SK-N-MC (cell line): ENCODE measurements at places on chromosomes 3 and 15.

DNA sequence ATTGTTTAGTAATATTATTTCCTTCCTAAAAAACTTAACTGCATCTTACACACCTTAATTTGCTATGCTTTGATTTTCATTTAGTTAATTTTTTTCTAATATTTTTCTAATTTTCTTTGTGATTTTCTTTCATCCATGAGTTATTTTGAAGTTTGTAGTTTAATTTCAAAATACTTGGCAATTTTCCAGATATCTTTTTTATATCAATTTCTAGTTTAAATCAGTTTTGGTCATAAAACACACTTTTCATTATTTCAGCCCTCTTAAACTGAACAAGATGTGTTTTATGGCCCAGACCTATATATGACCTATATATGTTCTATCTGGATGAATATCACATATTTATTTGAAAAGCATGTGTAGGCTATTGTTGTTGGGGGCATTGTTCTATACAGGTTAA lies 759.9 kb upstream of the SGO1 start:
- DNase-seq: no peak

GRCh38 chr3:5162102-5162501 lies 25.4 kb upstream of the EDEM1 start:
- DNase-seq: no peak

DNA sequence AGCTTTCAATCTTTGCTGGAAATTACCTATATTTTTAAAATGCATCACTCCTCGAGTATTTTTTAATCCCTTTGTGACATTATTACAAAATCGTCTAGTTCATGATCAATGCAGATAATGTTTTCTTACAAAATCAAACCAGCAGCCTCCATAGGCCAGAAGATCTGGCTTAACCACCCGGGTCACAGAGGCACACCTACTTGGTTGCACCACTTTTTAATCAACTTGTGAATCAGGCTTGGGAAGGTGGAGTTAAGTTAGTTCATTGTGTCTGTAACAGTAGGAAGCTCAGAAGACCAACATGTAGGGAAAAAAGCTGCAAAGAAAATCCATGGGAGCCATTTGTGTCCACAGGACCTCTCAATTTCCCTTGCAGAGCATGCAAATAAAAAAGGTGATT lies 148.0 kb downstream of the TP63 start:
- DNase-seq: no peak

DNA sequence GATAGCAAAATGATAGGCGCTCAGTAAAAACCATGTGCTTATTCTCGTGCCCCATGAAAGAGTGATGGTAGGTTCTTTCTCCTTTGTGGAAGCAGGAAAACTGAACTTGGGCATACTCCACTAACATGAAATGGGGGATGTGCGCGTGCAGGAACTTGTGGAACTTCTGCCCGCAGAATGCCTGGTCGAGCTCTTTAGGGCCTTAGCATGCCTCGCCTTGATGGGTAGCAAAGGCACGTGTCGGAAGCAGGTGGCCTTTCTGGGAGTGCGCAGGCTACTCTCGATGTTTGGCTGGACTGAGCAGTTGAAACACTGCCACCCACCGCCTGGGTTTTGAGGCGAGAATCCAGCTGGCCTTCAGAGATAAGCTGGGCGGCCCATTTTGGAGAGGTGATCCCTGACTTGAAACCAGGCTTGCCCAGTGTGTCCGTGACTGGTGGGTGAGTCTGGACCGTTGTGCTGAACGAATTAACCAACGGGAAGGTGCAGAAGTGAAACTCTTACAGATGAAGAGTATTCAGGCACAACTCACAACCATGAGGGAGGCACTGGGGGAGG lies 842 bp downstream of the PCCB start:
- no peak for DNase-seq

GRCh38 chr3:79846148-79846933 lies 78.5 kb upstream of the ROBO1 start:
- DNase-seq: no peak
